ENCODE measurements at places on chromosomes 7 and 10.

GRCh38 chr7:88306590-88307048 is at the start of gene STEAP4:
TSS of gene STEAP4 (minus strand) at chr7:88306894. CDS start at chr7:88284269, 22,625 bp downstream.
- no peak for DNase-seq

- no peak for DNase-seq
These were observed 884.6 kb upstream of the GHITM start for GRCh38 chr10:83254698-83255097.

DNA sequence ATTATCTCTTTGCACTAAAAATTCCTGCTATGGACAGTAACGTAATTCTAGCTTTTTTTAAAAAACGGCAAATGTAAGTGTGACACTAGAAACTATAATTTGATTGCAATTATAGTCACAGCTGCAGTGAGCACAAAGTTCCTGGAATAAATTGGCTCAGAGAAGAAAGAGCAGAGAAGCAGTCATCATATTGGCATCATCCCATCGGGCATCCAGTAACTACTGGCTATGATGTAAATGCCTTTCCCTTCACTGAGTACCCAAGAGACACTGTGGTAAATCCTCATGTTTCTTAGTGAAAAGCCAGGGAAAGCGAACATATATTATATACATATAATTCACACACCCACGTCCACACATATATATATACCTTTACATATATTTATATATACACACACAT is 43.6 kb downstream of the PIP4K2A start:
- no peak for DNase-seq

DNA sequence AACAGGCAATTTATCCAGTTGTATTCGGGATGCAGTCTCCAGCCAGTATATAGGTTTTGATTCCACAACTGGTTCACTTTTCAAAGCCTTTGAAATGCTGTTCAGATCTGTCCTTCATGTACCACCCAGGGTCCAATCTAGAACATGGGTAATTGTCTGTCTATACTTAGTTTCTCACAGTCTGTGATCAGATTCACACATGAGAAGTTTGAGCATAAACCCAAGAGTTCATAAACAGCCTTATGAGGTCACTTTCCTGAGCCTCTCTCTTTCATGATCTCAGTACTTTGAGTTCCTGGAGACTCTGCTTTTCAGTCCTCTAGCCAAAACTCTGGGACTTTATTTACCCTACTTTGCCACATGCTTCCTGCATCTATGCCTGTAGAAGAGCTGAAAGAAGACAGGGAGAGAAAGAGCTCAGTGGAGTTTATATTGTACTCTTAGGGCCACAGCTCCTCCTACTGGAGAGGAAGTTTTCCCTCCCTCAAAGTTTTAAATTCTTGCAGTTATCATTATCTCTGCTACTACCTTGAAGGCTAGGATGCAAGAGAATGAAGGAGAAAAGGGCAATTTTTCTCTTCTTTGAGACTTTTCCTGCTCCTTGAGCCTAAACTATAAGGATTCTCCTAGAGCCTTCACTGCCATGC is 172.0 kb downstream of the ZEB1 start:
- peak; percentile 68 for DNase-seq

- DNase-seq, result no peak
These were observed 6.0 kb downstream of the KIF5B start for GRCh38 chr10:32050177-32050576.

DNA sequence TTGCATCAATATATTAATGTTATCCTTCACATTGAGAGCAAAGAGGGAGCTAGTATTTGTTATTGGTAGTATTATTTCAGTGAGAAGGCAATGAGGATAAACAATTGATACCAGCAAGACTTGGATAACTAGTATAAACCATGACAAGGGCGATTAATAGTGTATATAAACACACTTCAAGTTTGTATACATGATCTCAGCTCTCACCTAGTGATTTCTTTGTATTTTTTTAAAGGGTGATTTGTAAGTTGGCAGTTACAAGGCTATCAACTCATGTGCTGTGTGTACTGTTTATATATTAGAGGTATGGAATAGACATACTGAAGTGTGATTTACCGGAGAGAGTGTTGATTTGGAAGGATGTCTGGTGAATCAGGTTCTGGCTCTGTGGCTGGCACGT is 88.0 kb downstream of the SNX10 start:
- DNase-seq, result no peak

DNA sequence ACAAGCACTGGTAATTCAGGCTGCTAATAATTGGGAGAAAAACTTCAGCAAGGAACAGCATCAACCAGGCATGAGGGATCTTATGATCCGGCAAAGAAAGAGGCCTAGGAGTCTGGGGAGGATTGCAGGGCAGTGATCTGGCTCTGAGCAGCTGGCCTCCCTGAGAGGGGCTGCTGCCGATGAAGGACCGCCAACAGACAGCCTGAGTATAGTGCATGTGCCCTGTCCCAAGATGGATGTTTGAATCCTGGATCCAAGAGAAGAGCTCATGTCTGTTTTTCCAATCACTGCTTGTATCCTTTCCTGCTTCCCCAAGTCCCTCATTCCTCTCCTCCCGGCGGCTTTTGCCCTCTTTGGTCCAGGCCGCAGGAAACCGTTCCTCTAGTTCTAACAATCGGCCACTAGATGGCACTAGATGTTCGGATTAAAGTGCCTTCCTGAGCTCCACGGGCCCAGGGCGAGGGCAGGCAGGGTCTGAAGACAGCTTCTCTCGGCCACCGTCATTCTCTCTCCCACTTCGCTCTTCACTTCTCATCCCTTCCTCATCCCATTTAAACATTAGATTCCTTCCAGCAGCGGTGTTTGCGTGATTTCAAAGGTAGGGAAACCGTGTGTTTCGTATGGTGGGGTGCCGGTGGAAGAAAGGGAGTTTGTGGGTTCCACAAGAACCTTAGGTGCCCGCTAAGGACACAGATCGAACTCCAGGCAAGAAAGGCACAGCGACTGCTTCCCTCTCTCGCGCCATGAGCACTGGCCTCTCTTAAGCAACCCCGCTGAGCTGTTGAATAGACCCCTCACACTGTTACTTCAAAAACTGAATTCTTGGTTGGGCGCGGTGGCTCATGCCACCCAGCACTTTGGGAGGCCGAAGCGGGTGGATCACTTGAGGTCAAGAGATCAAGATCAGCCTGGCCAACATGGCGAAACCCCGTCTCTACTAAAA is 82.4 kb downstream of the ADCYAP1R1 start:
- peak; percentile 80 for DNase-seq

DNA sequence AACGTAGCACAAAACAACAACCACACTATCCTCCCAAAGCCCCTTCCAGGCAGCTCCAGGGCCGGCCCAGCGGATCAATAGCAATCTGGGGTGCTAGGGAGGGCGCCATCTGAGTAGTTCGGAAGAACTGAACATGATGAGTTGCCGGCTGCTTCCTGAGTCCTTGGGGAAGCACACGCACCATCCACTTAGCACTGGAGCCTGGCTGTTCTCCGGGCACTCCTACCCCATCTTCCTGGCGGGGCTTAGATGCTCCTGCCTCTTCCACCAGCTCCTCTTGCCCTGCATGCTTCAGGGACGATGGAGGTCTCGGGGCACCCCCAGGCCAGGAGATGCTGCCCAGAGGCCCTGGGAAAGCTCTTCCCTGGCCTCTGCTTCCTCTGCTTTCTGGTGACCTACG is at the start of gene KCNK18:
Gene KCNK18 (plus strand): TSS at position 301 of the 400 bp plus-strand sequence. CDS start 0 bp downstream, at position 301.
- no peak for DNase-seq

- no peak for DNase-seq
These were observed 143.8 kb upstream of the TMEM106B start for GRCh38 chr7:12067156-12067831.
